NCI-H1417 treated with DMSO at 0.1 percent for 48 hours (cell line): ENCODE measurements at places on chromosomes 6 and 20.

DNA sequence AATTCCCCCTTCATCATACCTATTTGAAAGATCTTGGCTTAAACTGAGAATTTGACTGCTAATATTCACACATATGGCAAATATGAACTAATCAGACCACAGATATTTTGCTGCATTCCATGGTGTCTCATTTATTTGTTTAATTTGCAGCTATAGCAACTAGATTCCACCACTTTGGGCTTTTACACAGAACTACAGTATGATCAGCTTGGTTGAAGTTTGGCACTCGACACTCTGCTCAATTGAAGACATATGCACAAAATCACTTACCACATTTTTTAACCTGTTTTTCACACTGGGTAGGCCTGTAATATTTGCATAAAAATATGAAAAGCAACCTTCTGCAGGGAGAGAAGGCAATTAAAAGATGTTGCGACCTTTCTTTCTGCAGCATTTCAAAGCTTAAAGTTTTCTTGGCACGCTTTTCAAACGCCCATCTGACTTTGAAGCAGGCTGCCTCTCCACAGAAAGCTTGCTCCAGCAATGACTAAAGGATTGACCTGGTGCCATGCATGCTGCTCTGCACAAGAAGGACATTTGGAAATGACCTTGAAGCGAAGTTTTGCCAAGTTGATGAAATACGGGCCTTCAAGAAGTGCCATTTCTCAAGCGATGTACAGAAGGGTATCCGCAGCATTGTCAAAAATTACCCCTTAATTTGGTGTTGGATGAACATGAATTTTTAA, 126.7 kb downstream of the AIG1 start:
- DNase-seq: no peak

DNA sequence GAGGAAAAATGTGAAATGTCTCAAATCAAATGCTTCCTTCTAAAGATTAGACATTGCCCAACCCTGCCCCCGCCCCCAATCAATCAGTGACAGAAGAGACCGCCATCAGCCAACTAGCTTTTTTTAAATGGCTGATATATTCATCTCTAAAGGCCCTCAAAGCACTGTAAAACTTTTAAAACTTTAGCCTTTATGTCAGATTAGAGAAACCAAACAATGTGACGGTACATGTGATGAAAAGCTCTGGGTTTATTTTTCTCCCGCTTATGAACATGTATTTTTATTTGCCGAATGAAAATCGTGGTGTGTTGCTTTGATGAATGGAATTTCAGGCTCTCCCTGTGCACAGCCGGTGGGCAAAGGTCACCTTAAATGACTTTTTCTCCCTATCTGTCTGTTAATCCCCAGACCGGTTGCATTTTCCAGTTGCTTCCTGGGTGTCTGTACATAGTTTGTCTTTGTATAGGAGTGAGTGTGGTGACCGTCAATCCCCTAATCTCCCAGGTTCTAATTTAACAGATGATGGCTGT, 38.5 kb downstream of the TBC1D7 start:
- no peak for DNase-seq

GRCh38 chr6:91428296-91428695, 841.4 kb upstream of the MAP3K7 start:
- no peak for DNase-seq

- no peak for DNase-seq
Measured at GRCh38 chr6:158026054-158026900, 44.6 kb downstream of the SYNJ2 start.

DNA sequence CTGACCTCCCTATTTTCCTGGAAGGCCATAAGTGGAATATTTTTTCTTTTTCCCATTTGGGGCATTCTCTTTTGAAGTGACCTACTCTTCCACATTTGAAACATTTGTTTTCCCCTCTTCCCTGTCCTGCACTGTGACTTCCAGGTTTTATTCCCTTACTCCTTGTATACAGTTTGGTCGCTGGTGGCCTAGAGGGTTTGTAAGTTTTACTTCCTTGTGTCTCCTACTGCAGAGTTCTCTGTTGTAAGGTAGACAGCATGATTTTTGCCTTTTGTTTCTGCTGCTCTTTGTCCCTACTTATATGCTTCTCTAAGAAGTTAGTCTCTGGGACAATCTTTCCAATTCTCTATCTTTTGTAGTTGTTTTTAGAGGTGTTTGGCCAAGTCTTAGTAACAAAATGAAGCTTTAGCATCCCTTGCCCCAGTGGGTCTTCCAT, 7.4 kb upstream of the ZNFX1 start:
- no peak for DNase-seq

GRCh38 chr6:114377881-114378280, 35.1 kb upstream of the HS3ST5 start:
- no peak for DNase-seq

- DNase-seq: no peak
Measured at GRCh38 chr6:111600588-111601445, 4.9 kb downstream of the TRAF3IP2 start.

- DNase-seq: no peak
Measured at GRCh38 chr6:90611543-90612312, 24.9 kb upstream of the MAP3K7 start.

DNA sequence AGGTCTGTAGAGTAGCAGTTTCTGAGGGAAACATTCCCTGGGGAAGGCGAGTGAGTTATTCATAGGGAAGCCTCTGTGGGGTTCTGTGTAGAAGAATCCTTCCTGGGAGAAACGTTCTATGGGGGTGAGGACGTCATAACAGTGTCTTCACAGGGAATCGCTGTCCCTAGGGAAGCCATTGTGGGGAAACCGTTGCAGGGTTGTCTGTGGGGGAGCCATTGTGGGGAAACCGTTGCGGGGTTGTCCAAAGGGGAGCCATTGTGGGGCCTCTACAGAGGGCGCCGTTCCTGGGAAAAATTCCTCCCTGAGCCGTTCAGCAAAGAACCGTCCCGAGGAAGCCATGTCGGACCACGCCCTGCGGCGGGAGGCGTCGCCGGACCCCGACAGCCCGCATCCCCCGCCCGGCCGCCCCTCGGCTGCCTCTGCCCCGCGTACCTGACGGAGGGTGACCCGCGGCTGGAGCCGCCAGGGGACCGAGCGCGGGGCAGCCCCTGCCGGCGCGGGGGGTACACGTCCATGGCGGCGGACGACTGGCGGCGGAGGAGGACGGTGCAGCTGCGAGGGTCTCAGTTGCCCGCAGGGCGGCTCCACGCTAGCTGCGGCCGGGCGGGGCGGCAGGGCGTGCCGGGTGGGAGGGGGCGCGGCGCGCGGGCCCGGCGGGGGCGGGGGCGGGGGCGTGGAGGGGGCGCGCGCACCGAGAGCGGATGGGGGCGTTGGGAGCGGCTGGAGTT, at the start of gene DNAAF9:
TSS of gene DNAAF9 (minus strand) at position 630 of the 731 bp plus-strand sequence. CDS start at position 518, 112 bp downstream.
- peak; percentile 6 for DNase-seq
